Activated CD8-positive, alpha-beta T cell treated with anti-CD3 and anti-CD28 coated beads, Interleukin-2, amount 10 ng/mL, durations not matched to agents 7 days and 5 days (primary cell): ENCODE measurements at places on chromosomes 7 and 10.

GRCh38 chr7:4531236-4531635 lies 150.9 kb upstream of the FOXK1 start:
- no peaks in the 10 kb centered on the region for H3K27me3 ChIP-seq
- H3K4me1 ChIP-seq = no peaks in the 10 kb centered on the region
- no peaks in the 10 kb centered on the region for H3K36me3 ChIP-seq

DNA sequence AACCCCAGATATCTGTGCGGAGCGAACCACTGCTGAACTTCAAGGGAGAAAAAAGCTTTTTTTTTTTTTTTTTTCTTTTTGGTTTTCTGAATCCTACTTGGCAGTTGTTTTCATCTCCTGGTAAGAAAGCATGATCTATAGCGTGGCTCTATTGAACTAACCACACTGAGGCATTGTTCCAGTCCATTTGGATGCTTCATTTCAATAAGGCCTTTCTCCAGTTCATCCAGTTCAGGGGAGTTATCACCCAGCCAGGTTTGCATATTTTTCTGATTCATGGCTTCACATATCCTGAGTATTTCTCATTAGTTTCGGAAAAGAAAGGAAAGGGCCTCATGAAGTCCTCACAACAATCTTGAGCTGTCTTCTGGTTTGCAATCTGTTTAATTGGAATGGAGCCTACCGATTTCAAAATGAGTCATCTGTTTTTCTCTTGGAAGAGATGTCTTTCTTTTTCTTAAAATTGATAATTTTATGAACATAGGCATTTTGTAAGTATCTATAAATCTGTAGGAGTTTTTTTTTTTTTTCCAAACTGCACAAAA lies 93.1 kb upstream of the STEAP4 start:
- H3K36me3 ChIP-seq = no peaks in the 10 kb centered on the region
- peaks cover 9% of the 10 kb centered on the region for H3K4me1 ChIP-seq
- DNase-seq = no peak
- H3K27me3 ChIP-seq = peaks cover under 1% of the 10 kb centered on the region

GRCh38 chr10:74081192-74081803 lies 69.3 kb downstream of the AP3M1 start:
- no peak overlapping the region for H3K4me3 ChIP-seq
- peak; percentile 64 for DNase-seq
- peaks cover 41% of the 10 kb centered on the region for H3K4me1 ChIP-seq
- peaks cover 20% of the 10 kb centered on the region for H3K36me3 ChIP-seq
- H3K27ac ChIP-seq = peak overlapping the region; percentile 17

DNA sequence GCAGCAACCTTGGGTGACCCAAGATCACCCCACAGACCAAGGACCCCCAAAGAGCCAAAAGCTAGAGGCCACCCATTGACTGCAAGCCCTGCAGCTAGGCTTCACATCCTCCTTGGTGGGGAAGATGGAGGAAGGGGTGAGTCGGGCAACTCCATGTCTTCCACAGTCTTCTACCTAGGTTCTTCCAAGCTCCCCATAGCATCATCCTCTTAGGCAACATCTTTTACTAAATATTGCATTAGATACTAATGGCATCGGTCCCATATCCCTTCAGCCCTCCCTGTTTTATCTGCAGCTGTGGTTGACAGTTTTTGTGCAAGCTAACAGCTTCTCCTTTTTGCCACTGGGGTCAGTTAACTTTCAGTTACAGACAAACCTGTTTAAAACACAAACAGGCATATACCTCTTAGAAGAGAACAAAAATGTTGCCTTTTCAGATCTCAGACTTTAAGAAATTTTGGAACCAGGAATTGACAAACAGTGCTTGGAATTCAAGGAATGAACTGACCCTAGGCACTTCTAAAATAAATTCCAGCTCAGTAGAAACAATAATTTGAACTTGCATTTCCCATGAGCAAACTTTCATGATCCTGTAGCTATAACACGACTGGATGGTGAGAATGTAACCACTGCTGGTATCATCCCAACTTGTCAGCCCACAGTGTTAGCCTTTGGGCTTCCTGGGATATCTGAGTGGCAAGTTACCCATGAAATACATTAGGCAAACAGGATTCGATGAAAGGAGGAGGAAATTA lies 33.9 kb upstream of the MSMB start:
- DNase-seq = no peak
- H3K4me3 ChIP-seq = no peak overlapping the region
- no peaks in the 10 kb centered on the region for H3K36me3 ChIP-seq
- peaks cover 11% of the 10 kb centered on the region for H3K4me1 ChIP-seq

DNA sequence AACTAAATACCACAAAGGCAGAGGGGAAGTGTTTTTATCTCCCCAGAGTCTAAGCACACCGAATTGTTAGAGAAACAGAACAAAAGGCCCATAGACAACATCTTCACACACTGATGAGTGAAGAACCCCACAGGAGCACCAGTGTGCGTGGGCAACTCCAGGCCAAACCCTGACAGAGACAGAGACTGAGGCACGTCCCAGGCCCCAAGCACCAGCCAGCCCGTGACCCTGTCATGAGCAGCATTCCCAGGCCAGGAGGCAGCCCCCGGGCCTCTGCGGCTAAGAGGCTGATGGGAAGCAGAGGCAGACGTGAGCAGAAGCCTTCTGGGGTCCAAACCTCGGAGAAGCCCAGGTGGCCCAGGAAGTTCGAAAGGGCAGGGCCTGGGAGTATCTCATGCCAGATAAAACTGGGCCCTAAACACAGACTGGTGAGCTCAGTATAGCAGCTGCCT lies 184.4 kb downstream of the TCERG1L start:
- peaks cover 7% of the 10 kb centered on the region for H3K4me1 ChIP-seq
- no peaks in the 10 kb centered on the region for H3K36me3 ChIP-seq
- H3K27me3 ChIP-seq = no peaks in the 10 kb centered on the region

DNA sequence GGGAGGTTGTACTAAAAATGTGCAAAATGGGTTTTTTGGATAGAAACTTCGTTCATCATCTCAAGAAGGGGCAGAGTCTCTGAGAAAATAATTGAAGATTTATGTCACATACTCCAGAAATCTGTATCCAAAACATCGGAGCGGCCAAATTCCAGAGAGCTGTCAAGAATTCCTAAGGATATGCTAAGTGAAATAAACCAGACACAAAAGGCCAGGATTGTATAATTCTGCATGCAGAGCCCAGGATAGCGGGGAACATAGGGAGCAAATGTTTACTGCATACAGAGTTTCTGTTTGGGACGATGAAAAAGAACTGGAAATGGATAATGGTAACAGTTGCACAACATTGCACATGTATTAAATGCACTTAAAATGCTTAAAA lies 224.2 kb upstream of the AUTS2 start:
- no peak for DNase-seq
- no peaks in the 10 kb centered on the region for H3K4me1 ChIP-seq
- H3K4me3 ChIP-seq = no peak overlapping the region

GRCh38 chr10:70619271-70620019 lies 16.9 kb upstream of the PRF1 start:
- H3K36me3 ChIP-seq = peaks cover 2% of the 10 kb centered on the region
- no peak for DNase-seq
- H3K27me3 ChIP-seq = no peaks in the 10 kb centered on the region

- H3K4me1 ChIP-seq = peaks cover 8% of the 10 kb centered on the region
- no peak for DNase-seq
- no peak overlapping the region for H3K4me3 ChIP-seq
- no peak overlapping the region for H3K27ac ChIP-seq
Observed at GRCh38 chr10:126465771-126466170, 77.5 kb upstream of the ADAM12 start.

DNA sequence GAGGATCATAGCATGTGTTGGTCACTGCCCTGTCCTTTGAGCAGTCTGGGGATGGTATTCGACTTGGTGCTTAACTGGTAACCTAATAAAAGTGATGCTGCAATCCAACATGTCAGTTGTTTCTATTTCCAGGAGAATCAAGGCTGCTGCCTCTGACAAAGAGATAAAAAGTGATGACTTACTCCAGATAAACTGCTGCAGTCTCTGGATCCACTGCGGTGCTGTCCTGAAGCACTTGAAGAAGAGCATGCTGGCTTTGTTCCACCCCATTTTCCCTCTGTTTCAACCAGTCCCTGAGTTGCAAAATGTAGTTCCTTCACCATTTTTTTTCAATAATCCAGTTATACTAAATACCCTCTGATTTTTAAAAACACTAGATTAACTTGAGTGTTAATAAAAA lies 403.5 kb upstream of the ANKRD30A start:
- H3K27me3 ChIP-seq = no peaks in the 10 kb centered on the region
- no peaks in the 10 kb centered on the region for H3K36me3 ChIP-seq
- H3K4me3 ChIP-seq = no peak overlapping the region
- DNase-seq = no peak

GRCh38 chr7:55571511-55572377 lies 558 bp downstream of the VOPP1 start:
- peaks cover 2% of the 10 kb centered on the region for H3K27me3 ChIP-seq
- H3K27ac ChIP-seq = peak overlapping the region; percentile 89
- peaks cover 75% of the 10 kb centered on the region for H3K4me1 ChIP-seq
- H3K36me3 ChIP-seq = peaks cover 13% of the 10 kb centered on the region
- H3K4me3 ChIP-seq = peak overlapping the region; percentile 91

GRCh38 chr7:29609162-29610037 lies 45.8 kb downstream of the PRR15 start:
- DNase-seq = no peak
- no peaks in the 10 kb centered on the region for H3K4me1 ChIP-seq
- H3K4me3 ChIP-seq = no peak overlapping the region
- H3K27ac ChIP-seq = no peak overlapping the region
- no peaks in the 10 kb centered on the region for H3K27me3 ChIP-seq

DNA sequence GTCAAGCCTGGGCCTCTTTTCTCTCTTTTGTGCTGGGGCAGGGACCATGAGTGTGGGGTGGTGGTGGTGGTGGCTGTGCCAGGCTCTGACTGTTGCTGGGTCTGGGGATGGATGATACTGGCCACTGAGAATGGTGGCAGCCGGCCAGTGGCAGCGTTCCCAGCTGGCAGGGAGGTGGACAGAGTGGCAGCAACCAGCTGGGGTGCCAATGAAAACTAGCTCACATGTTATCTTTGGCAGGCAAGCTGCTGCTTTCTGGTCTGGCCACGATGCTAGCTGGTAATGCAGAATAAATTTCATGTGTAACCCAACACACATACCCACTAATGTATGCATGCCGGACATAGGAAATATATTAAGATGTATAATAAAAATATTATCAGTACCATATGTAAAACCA lies 95.0 kb upstream of the SLC26A5 start:
- H3K27ac ChIP-seq = no peak overlapping the region
- H3K36me3 ChIP-seq = no peaks in the 10 kb centered on the region
- H3K27me3 ChIP-seq = peaks cover 7% of the 10 kb centered on the region
- no peaks in the 10 kb centered on the region for H3K4me1 ChIP-seq

- no peak overlapping the region for H3K4me3 ChIP-seq
- no peaks in the 10 kb centered on the region for H3K36me3 ChIP-seq
- no peak for DNase-seq
- no peaks in the 10 kb centered on the region for H3K4me1 ChIP-seq
Observed at GRCh38 chr7:33762911-33763306, 142.4 kb upstream of the BMPER start.

DNA sequence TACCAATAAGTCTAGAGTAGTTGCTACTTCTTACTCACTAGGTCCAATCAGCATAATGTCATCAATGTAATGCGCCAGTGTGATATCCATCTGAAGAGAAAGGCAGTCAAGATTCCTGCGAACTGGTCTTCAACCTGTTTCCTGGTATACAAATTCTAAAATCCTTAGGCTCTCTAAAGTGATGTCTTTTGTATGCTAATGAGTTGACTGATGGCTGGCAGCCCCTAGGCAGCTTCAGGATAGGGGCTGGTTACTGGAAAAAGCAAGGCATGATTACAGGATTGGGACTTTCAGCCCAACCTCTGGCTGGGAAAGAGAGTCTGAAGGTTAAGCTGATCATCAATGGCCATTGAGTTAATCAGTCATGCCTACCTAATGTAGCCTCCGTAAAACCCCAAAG lies 250.2 kb upstream of the PTER start:
- no peak for DNase-seq
- H3K4me3 ChIP-seq = no peak overlapping the region
- no peak overlapping the region for H3K27ac ChIP-seq
- H3K27me3 ChIP-seq = no peaks in the 10 kb centered on the region
- no peaks in the 10 kb centered on the region for H3K4me1 ChIP-seq

DNA sequence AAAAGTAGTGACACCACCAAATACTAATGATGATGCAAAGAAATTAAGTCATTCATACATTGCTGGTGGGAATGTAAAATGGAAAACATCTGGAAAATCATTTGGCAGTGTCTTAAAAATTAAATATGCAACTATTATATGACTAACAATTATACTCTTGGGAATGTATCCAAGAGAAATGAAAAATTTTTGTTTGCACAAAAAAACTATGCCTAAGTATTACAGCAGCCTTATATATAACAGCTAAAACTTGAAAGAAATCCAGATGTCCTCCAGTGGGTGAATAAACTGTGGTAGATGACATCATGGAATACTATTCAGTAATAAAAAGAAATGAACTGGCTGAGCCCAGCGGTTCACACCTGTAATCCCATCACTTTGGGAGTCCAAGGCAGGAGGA lies 132.0 kb downstream of the NEBL start:
- no peak overlapping the region for H3K27ac ChIP-seq
- no peaks in the 10 kb centered on the region for H3K36me3 ChIP-seq
- H3K4me1 ChIP-seq = no peaks in the 10 kb centered on the region
- no peaks in the 10 kb centered on the region for H3K27me3 ChIP-seq
- no peak overlapping the region for H3K4me3 ChIP-seq

DNA sequence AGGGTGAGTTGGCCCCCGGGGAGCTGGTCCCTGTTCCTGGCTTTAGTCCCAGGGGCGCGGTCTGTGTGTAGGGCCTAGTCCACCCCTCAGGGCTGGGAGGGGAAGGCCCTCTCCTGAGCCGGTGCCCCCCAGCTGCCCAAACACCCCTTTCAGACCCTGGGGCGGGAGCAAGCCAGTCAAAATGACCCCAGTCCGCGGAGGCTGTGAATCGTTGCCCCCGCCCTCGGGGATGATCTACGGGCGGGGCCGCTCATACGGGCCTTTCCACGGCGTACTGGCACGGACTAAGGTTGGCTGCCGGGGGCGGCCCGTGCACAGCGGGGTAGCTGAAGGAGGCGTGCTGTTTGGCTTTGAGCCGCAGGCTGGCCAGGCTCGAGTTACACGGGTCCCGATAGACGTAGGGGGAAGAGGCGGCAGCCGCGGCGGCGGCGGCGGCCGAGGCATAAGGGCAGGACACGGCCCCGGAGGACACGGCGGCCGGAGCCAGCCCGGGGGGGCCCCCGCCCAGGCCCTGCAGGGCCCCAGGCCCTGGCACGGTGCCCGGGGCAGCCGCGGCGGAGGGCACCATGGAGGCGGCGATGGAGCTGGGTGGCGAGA lies 4.3 kb downstream of the ELOVL3 start:
- H3K4me1 ChIP-seq = peaks cover 33% of the 10 kb centered on the region
- peaks cover 59% of the 10 kb centered on the region for H3K27me3 ChIP-seq
- peak overlapping the region; percentile 67 for H3K4me3 ChIP-seq

DNA sequence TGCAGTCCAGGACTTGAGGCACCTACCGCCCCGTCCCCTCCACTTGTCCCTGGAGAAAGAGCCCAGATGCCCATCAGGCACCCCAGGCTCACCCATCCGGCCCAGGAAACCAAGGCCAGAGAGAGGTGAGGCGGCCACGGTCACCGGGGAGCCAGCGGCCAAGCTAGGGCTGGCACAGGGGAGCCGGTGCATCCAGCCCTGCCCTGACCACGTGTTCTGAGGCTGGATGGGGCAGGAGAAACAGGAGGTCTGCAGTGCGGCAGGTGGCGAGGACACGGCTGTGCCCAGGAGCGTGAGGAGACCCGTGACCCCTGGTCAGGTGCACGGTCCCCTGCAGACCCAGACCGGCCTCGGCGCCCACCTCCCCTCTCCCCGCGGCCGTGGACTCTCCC lies 27.6 kb downstream of the UNCX start:
- no peaks in the 10 kb centered on the region for H3K36me3 ChIP-seq
- H3K4me3 ChIP-seq = no peak overlapping the region
- peaks cover 7% of the 10 kb centered on the region for H3K27me3 ChIP-seq
- no peak overlapping the region for H3K27ac ChIP-seq
- H3K4me1 ChIP-seq = no peaks in the 10 kb centered on the region

- H3K27me3 ChIP-seq = no peaks in the 10 kb centered on the region
- peak; percentile 24 for DNase-seq
- no peak overlapping the region for H3K27ac ChIP-seq
- H3K36me3 ChIP-seq = no peaks in the 10 kb centered on the region
Observed at GRCh38 chr10:21055339-21056135, 158.4 kb upstream of the NEBL start.
